Nephron progenitor cell (in vitro differentiated cells): ENCODE measurements at places on chromosomes 3 and 15.

GRCh38 chr15:50562735-50563640, 16.5 kb upstream of the USP50 start:
- DNase-seq, result no peak

GRCh38 chr3:8593021-8593827, 51.4 kb downstream of the SSUH2 start:
- no peak for DNase-seq

DNA sequence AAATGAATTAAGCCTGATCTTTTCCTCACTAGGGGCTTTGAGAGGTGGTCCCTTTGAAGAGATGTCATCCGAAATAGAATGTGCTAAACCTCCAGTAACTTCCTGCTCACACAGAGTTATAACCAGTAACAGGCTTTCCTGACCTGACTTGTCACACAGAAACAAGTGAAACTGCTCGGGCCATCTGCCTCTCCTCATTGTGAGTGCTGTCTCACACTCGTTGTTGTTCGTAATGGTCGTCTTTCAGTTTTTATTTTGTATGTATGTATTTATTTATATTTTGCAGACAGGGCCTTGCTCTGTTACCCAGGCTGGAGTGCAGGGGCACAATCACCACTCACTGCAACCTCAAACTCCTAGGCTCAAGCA, 24.0 kb downstream of the ACSBG1 start:
- no peak for DNase-seq

GRCh38 chr3:7436542-7436941, 575.6 kb downstream of the GRM7 start:
- DNase-seq, result no peak

DNA sequence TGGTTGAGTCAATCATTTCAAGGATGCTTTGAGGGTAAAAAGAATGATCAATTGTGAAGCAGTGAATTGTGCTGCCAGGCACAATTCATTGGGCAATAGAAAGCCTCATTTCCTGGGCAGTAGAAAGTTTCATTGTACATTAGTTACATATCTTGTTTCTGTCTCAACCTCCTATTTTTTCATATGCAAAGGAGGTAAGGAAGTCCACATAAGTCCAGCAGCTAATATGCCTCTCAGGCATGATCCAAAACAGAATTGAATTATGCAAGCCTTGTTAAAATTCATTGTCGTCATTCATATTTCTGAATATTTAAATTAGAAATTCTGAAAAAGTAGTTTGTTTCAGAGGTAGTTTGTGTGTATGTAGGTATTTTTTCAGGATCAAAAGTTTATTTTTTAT, 65.8 kb downstream of the TFRC start:
- no peak for DNase-seq

DNA sequence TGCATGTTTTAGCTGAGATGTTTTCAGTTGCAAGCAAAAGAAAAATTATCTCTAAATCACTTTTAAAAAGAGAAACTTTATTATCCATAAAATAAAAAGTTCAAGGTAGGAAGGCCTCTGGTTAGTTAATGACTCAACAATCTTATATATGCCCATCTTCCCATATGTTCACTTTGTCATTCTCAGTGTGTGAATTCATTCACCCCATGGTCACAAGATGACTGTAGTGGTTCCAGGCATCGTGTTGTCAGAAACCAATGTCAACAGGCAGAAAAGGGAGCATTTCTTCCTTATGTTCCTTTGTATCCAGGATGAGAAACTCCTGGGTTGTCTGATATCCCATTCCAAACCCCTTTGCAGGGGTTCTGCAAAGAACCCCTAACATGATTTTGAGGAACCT, 119.9 kb upstream of the RAP2B start:
- DNase-seq, result no peak

DNA sequence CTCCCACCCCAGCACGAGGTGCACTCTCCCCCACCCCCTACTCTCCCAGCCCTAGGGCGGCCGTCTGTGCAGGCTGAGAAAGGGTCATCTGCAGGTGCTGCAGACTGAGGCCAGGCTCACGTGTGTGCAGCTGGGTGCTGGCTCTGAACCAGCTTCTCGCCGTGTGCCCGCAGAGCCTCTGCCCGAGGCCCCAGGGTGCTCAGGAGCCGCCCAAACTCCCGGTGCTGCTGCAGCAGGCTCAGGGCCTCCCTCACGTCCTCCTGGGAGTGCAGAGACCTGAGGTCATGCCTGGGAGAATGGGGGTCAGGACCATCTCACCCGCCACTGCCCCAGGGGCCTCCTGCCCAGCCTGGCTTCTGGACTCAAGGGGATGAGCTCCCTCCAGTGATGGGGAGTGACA, 17.2 kb downstream of the SPTBN5 start:
- DNase-seq, result no peak

DNA sequence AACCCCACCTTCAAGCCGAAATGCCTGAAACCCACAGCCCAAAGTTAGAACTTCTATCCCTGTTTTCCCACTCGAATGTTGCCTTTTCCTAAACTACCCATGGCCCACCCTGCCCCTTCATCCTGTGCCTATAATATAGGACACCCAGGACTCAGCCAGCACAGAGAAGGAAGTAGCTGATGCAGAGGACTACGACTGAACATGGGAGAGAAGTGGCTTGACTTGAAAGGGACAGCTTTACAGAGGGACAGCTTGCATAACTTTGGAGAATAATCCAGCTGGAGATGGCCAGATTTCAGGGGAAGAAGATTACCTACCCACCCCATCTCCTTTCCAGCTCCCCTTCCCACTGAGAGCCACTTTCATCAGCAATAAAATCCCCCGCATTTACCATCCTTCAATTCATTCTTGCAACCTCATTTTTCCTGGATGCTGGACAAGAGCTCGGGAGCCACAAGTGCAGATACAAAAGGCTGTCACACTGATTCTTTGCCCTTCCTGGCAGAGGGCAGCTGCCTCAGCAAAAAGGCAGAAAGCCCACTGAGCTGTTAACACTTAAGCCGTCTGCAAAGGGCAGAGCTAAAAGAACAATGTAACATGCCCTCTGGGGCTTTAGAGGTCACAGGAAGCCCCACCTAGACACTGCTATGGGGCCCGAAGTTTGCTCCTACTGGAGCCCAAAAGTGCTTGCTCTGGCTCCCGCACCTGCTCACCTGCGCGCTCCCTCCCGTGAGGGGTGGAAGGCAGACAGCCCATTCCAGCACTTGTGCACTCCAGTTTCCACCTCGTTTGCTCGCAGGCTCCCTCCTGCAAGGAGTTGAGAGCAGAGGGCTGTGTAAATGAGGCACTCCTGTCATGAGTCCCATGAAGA, 224.0 kb downstream of the TBC1D5 start:
- DNase-seq, result no peak

- no peak for DNase-seq
Measured at GRCh38 chr15:89174476-89174875, 46.9 kb downstream of the RLBP1 start.
